ENCODE measurements at places on chromosomes 13 and 19.

DNA sequence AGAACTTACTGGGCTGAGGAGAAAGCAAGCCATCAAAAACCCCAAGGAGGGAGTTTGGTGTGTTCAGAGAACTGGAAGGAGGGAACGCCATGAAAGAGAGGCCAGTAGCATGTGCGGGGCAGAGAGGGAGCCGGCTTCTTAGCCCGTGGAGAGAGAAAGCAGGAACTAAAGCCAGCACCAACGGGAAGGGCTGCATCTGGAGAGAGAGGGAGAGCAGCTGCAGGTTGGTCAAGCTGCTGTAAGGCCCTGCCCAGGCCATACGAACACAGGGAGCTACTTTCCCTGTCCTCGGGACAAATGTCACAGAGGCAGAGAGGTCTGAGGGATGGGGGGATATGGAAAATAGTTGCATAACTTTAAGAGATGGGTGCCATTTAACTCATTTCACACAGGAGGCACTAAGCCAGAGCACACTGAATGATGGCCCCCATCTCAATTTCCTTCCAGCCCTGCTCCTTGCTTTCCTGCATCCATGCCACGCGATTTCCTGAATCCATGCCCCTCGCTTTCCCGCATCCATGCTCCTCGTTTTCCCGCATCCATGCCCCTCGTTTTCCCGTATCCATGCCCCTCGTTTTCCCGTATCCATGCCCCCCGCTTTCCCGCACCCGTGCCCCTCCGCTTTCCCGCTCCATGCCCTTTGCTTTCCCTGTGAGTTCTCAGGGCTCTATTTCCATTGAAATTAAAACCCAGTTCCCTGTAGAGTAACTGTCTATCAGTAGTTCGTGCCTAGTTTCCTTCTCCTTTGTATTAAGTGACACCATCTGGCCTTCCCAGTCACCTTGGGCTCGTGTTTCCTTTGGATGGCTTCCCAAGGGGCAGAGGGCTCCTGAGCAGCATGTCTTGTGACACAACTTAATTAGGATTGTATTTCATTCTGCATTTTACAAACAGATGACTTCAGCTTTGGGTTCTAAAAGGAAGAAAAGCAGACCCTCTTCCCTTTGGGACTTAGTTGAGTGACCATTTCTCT lies 31.5 kb upstream of the TPT1 start:
- no peak for DNase-seq

DNA sequence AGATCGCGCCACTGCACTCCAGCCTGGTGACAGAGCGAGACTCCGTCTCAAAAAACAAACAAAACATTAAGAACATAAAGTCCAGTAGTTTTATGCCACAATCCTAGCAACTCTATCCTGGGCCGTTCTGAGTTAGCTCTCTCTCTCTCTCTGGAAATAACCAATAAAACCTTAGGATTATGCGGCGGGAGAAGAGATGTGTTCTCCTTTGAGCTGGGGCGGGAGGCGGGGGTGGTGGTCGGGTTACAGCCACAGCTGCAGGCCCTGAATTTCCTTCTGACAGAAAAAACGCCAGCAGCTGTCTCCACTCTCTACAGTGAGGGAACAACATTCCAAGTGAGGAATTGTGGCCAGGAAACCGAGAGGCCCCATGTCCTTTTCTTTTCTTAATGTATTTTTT lies 9.1 kb upstream of the PNMA8A start:
- no peak for DNase-seq

DNA sequence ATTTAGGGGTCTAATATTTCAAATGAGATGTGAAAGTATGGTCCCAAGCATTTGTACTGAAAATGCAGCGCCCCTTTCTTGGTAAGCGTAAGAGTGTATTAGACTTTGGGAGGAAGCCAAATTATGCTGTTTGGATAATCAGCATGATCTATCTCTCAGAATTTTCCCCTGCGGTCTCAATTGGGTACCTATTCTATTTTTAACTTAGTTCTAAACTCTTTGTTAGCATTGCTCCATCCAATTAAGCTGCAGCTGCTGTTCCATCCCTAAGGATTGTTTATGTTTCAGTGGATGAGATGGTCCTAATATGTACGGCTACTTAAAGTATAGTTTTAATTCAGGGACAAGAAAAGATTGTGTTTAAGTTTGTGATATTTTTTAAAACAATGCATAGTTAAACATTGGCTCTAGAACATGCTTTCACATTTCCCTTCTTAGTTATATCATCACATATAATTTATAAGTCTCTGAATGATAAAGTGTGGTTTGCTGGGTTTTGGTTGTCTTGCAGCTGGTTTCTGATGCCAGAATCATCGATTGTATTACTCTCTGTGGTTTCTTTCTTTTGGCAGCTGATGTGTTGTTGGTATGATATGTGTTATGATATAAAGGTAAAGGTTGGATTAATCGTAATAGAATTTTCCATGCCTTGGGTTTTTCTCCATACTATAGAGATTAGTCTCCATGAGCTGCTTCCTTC lies 15.0 kb downstream of the POLR1D start:
- no peak for DNase-seq

DNA sequence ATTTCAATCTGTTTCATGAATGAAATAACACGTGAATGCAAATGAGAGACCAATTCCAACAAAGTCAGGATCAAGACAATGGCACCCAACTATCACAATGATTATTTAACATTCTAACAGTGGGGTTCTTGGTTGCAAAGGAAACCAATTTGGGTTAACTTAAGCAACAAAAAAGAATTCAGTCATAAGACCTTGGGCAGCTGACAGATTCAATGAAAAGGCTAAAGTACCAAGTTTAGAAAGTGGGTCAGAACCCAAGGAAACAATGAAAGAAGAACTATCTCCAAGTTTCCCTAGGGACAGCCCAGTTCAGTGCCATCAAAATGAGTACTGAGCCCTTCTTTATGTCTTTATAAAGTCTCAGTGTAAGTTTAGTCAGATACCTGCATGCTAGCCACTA lies 17.5 kb upstream of the SIGLEC14 start:
- no peak for DNase-seq

GRCh38 chr19:35150445-35150844 lies 4.1 kb upstream of the FXYD5 start:
- no peak for DNase-seq

GRCh38 chr13:42047561-42048341 lies 697 bp upstream of the DGKH start:
- no peak for DNase-seq

DNA sequence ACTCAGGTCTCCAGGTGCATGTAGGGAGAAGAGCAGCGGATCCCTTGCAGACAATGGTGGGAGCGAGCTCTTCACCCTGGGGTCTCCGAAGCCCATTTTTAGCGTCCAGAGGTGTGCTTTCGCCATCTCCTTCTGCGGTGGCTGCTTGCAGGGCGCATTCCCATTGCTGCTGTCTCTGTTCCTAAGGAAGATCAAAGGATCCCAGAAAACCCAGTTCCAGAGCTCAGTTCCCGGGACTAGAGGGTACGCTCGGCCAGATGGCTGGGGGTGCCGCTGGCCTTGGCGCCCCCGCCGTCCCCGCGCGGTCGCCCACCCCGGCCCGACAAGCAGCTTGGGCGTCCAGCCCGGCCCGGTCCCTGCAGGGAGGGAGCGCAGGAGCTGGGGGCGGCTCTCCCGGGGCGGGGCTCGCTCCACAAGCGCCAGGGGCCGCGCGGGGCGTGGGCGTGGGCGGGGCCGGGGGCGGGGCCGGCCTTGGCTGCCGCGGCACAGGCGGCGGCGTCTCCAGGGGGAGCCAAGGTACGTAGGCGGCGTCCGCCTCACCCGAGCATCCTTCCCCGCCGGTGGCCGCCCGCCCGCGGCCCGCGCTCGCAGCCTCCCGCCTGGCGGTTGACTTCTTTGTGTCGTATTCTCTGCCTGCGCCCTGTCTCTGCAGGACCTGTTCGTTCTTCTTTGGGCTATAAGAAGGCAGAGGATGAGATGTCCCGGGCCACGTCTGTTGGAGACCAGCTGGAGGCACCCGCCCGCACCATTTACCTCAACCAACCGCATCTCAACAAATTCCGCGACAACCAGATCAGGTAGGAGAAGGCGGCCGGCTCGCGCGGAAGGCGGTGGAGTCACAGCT lies 96.8 kb downstream of the ATP8A2 start:
- DNase-seq, result no peak

DNA sequence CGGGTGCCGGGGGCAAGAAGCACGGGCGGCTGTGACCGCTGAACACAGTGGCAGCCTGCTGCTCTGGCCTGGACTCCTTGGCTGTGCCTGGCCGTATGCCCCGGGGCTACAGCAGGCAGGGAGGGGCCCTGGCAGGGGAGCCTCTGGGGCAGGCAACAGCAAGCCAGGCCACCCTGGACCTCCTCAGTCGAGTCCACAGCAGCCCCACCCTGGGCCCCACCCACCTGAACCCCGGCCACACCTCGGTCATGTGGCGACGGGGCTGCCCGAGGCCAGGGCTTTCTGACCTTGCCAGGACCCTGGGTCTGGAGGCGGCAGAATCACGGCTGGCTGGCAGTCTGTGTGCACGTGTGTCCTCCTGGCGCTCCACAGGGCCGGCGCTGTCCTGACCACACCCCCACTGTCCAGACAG lies 8.7 kb downstream of the CILP2 start:
- no peak for DNase-seq

DNA sequence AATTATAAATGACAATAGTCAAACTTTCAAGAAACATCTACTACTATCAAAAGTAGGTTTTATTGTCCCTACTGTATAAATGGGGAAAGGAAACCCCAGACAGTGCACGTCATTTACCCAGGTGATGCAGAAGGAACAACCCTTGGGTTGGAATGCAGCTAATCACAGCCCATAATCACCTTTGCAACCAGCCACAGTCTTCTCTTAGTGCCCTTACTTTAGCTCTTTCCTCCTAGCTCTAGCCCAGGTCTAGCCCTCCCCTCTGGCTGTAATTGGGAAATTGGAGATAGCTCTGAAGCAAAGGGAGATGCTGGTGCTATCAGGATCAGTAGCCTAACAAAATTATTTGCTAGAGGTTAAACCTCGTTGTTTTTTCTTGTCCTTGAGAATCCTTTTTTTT lies 25.5 kb upstream of the TSC22D1 start:
- no peak for DNase-seq

Data from stimulated activated CD8-positive, alpha-beta memory T cell treated with anti-CD3 and anti-CD28 coated beads, Interleukin-4, amount 100 ng/mL, for 1 hour (primary cell).